ENCODE measurements at places on chromosomes 4 and X.

- DNase-seq: no peak
These were observed 1132.4 kb downstream of the RAPGEF2 start for GRCh38 chr4:160235285-160235684.

- no peak for DNase-seq
These were observed at the start of gene AWAT1 for GRCh38 chrX:70234355-70234754. AWAT1 (plus strand) TSS chrX:70234655; CDS start chrX:70234696, 41 bp downstream.

DNA sequence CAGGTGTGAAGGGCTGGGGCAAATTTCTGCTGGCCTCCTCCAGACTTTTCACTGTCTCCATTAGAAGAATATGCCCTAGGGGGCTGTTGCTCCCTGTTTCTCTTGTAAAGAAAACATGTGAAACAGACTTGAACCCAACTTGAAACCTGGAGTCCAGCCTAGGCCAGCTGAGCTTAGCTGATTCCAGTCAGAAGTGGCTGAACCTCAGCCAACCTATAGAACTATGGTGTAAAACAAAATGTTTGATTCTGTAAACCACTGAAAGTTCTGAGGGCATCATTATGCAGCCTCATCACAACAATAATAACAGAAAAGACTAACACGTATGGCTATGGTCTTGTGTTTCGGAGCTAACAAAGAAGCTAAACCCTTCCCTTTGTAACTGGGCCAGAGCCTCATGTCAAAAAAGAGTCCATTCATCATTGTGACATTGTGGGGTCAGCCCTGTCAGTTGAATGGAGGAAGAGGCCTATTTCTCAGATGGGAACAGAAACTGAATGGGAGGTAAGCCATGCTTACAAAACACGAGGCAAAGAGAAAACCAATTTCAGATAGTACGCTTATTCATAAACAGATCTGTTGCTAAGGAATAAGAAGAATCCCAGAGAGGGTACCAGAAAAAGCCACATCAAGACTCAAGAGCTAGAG is 34.1 kb downstream of the SETD7 start:
- DNase-seq: no peak

DNA sequence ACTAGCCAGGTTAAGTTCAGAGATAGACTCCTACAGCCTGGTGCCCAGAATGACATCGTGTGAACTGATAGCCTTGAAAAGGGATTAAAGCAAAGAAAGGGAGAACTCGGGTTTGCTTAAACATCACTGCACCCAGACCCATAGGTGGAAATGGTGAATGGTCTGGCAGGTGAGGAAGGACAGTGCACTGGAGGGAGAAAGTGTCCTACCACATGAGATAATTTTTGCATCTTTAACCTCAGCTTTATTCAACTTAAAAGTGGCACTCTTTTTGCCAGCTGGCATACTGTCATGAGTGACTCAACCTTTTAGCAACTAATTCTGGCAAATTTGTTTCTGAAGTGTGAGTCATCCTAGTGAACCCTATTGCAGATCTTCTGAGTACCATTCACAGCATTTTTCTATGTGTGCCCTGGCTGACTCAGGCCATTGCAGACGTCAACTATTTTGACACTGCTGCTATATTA is 53.0 kb upstream of the DAPP1 start:
- DNase-seq: no peak

DNA sequence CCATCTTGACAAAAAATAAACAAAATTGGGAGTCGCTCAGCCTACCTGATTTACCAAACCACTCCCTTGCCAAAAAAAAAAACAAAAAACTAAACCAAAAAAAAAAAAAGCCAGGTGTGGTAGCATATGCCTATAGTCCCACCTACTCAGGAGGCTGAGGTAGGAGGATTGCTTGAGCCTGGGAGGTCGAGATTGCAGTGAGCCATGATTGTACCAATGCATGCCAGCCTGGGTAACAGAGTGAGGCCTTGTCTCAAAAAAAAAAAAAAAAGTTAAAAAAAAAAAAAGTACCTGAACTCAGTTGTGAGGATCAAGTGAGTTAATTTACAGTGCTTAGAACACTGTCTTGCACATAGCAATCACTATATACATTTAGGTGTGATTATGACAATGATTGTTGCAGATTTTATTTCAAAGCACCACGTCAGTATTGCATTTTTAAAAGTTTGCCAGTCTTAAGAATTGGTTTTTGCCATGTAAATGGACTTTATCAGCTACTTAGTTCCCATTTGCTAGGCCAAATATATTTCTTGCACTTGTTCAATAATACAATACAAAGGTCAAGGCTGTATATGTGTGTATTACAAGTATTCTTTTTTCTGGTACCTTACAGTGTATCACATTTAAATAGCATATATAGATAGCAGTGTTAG is 4.6 kb downstream of the NUDT9 start:
- DNase-seq: no peak

GRCh38 chr4:65014078-65014477 is 604.8 kb upstream of the TECRL start:
- no peak for DNase-seq

- no peak for DNase-seq
These were observed 23.9 kb upstream of the ASB5 start for GRCh38 chr4:176292920-176293319.

- no peak for DNase-seq
These were observed 26.4 kb upstream of the MED14 start for GRCh38 chrX:40761762-40762161.

GRCh38 chr4:11525085-11525484 is 96.4 kb upstream of the HS3ST1 start:
- no peak for DNase-seq

DNA sequence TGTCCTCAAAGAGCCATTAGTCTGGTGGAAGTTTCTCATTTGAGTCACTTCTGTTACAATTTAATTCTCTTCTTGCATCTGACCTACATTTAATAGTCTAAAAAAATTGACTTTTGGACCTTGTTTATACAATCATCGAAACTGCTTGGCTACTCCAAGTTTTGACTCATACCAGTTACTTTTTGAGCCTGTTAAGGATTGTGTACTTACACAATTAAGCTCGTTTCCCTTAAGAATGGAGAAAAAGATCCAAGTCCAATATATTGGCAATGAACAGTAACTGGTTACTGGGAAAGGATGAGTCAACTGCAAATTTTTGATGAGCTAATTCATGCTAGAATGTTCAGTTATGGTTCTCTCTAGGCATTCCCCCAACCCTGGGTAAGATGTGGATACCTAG is 58.2 kb downstream of the DCX start:
- DNase-seq: no peak

- peak; percentile 42 for DNase-seq
These were observed 18.0 kb upstream of the CYP2U1 start for GRCh38 chr4:107913283-107913899.

DNA sequence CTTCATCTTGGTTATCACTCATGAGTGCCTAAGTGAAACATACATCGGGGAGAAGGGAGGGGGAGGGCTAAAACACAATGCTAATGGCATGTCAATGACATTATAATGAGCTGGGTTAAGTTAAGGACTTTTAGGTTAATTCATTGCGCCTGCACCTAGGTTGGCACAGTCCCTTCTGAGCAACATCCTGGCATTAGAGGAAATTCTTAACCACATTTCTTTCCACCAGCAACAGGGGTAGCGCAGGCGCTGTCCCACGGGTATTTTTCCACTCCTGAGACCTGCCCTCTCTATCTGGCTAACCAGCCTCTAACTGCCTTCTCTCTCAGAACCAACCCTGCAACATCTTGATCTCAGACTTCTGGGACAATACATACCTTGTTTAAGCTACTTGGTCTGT is 39.0 kb upstream of the PROM1 start:
- peak; percentile 10 for DNase-seq

DNA sequence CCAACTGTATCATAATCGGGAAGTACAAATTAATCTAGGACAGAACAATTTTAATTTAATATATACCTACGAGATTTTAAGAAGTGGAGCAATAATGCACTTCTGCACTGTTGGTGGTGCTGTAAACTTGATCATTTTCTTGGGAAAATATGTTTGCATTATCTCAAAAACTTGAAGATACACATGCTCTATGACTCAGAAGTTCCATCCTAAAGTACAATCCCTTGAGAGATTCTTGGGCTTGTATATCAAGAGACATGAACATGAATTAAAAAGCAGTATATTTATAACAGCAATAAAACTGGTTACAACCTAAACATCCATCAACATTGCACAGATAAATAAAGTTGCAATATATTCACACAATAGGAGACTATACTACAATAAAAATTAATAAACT is 168.8 kb downstream of the CLCN4 start:
- DNase-seq: no peak

- DNase-seq: no peak
These were observed 121.6 kb downstream of the RASL11B start for GRCh38 chr4:52983563-52984303.

- DNase-seq: no peak
These were observed 251.5 kb downstream of the GPM6A start for GRCh38 chr4:175560604-175561003.

DNA sequence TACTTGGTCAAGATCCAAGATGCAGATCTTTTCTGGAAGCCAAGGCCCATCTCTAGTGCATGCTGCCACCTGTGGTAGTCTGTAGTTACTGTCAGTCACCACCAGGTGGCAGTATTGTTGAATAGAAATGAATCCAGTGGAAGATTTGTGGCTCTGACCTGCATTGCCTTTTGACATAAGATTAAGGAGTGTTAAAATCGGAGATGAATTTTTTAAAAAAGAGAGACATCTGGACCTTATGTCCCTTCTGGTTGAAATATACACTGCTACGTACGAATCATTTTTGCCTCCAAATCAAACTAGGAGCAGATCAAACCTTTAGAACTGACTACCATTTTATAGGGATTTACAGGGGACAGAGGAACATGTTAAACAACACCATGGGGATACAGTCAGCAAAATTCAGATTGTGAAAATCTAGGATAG is 46.9 kb upstream of the RHOH start:
- DNase-seq: peak; percentile 70

DNA sequence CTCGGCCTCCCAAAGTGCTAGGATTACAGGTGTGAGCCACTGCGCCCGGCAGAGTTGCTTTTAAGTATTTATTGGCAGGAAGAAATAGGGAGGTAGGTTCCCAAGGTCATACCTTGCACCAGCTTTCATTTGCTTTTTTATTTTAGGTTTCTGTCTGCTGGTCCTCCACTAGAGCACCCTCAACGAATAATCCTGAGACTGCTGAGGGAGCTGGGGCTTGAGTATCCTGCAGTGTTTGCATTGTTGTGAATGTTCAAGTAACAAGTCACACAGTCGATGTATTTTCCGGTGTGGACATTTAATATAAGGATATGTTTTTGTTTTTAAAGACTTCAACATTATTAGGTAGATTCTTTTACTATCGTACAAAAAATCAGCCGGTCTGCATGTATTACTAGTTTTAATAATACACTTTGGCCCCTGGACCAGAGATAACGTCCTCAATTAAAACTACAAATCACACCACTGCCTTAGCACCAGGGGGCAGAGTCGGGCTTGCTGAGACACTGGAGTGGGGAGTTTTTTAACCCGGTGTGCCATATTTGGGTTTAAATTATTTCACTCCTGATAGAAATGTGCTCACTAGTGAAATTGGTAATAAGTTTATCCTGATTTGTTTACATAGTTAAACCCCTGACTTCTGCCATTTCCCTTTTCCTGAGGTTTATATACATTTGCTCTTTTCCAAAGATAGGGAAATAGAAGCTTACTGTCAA is 11.6 kb downstream of the SMIM20 start:
- DNase-seq: no peak

DNA sequence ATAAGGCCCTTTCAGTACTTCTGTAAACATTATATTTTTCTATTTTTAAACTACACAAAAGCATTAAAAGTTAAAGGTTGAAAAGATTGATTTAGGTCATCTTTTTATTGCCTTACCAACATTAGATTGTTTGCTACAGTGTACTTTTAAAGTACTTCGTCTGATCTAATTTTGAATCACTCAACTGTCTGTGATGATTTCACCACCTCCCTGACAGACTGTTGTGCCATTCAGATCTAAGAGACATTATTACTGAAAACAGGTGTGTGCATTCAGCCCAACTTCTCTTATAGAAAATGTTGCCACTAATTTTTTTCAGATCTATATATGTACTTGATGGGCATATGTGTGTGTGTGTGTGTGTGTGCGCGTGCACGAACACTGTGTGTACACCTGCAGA is 39.3 kb downstream of the GASK1B start:
- no peak for DNase-seq

DNA sequence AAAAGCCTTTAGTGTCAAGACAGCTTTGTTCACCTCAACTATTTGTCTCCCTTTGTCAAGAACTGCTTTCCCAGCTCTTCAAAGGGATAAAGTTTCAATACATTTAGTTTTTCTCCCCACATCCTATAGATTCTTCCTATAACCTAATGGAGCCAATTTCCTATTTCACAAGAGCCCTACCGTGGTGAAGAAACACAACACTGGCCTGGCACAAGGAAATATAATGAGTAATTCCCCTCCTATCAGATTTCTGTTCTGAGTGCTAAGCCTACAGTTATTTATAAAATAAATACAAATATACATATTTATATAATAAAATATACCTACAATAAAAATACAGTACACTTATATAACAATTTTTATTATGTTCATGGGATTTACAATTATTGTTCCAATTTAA is 89.9 kb downstream of the SHISA3 start:
- no peak for DNase-seq

DNA sequence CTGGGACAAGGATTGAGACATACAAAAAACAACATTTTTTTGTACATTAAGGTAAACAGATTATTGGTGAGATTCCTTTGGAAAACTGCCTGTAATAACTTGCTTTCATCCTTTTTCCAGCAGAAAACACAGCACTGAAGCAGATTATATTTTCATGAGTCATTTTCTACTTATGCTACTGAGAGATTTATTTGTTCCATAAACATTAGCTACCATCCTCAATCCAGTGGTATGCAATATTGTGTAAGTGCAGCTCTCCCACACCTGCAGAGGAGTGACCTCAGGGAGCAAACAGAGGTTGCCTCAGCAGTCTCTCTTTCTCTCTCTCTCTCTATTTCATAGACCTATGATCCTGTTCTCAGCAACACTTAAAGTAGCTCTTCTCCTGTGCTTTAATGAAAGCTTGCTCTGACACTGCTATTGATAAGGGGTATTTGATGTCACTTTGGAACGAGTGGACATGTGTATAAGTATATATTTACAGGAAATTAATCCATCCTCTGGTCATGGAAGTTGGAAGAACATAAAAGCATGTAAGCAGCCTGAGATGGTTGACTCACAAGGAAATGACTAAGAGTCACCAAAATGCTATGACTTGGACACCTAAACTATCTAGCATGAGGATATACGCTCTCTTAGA is 163.7 kb upstream of the SPANXC start:
- DNase-seq: no peak

DNA sequence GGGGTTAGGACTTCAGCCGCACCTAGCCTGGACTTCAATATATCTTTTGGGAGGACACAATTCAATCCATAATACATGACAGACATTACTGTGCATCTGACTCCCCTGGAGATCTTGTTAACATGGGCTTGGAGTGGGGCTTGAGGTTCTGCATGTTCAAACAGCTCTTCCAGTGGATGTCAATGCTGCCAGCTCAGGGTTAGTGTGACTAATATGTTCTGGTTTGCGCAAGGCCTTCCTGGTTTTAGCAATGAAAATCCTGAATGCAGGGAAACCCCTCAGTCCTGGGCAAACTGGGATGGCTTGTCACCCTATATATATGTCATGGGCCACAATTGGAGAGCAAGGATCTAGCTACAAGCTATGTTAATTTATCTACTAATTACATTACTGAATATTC is 2.7 kb upstream of the TSPAN7 start:
- DNase-seq: no peak

GRCh38 chrX:133440081-133440796 is 24.9 kb upstream of the GPC4 start:
- DNase-seq: no peak

Measured in activated T-cell treated with anti-CD3 and anti-CD28 coated beads for 4 hours (primary cell).